NCI-H69 (cell line): ENCODE measurements at places on chromosomes 2 and 18.
A peak's percentile ranks its signal among the peaks of the same experiment; 100 is the strongest.

GRCh38 chr2:160674146-160674750 is 180.6 kb upstream of the RBMS1 start:
- no peak for DNase-seq

DNA sequence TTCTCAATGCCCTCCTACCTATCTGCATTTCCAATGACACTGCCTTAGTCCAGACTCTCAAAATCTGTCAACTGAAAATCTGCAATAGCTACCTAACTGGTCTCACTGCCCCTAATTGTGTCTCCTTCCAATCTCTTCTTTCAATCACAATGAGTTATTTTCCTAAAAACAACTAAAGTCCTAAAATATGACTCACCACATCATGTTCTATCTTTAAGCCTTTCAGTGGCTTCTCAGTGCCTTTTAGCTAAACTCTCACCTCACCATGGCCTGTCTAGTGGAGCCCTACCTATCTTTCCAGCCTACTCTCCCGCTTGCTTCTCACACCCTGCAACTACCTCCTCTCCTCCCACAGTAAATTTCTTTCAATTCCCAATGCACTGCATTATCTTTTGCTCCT is 220.9 kb upstream of the PKDCC start:
- no peak for DNase-seq

- no peak for DNase-seq
These were observed 17.5 kb downstream of the PECR start for GRCh38 chr2:216064014-216064630.

GRCh38 chr2:163709270-163709669 is 26.5 kb downstream of the FIGN start:
- DNase-seq: peak; percentile 86

DNA sequence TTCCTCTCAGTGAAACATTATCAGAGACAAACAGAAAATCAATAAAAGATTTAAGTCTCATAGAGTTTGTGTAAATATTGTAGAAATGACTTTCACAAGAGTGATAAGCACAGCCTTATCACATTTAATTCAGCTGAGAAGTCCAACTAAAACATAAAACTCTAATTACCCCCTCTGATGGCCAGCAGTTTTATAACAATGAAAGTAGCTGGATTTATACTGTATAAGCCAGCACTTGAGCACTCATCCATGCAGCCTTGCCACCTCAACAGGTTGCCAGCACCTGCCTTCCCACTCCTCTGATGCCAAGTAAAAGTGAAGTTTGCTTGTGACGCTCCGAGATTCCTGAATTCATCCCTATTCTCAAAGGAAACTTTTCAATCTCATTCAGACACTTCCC is 103.0 kb upstream of the STK39 start:
- DNase-seq: peak; percentile 37

DNA sequence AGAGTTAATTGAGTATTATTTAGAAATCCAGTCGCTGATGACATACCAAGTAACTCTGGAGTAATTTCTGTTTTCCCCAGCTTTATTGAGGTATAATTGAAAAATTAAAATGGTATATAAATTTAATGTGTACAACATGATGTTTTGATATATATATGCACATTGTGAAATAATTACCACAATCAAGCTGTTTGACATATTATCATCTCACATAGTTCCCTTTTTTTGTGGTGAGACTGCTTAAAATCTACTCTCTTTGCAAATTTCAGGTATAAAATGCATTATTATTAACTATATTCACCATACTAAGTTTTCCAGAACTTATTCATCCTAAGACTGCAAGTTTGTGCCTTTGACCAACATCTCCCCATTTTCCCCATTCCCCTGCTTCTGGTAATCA is 25.0 kb upstream of the SPAG16 start:
- DNase-seq: no peak

- no peak for DNase-seq
These were observed 186.4 kb downstream of the RNF152 start for GRCh38 chr18:61706276-61706915.

- no peak for DNase-seq
These were observed 167.3 kb downstream of the HAUS1 start for GRCh38 chr18:46271488-46271887.

GRCh38 chr2:161412346-161412745 is 3.8 kb upstream of the TBR1 start:
- DNase-seq: no peak

DNA sequence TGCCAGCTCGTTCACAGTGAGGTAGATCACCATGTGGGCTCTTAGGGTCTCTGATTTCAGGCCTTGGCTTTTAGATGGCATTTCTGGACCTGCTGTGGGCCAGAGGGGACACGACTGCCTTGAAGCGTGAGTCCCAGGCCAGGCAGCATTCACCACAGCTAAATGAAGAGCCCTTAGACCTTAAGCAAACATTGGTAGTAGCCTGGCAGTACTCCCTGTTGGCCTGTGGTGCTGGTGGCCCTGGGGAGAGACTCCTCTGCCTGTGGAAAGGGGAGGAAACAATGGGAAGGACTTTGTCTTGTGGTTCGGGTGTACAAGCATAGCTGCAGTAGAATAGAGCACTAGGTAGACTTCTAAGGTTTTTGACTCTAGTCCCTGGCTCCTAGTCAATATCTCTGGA is 456.0 kb upstream of the DCC start:
- DNase-seq: no peak

- DNase-seq: no peak
These were observed 8.9 kb upstream of the SPDYA start for GRCh38 chr2:28801726-28802125.

GRCh38 chr2:157107460-157107859 is 150.0 kb upstream of the GALNT5 start:
- no peak for DNase-seq

DNA sequence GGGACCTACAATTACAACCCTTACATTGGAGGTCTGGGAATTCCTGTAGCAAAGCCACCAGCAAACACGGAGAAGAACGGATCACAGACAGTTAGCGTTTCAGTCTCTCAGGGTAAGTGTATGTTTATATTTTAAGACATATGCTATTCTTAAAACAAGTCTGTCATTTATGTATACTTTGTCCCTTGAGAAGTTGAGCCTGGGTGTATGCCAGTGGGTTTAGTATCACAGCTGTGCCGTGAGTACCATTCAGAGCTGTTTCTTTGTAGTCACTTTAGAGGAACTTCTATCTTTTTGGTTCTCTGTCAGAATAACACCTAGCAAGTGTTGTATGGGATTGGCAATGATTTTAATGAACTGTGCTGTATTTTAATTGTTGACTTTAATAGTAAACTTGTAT is 125.6 kb downstream of the BIRC6 start:
- DNase-seq: no peak

- peak; percentile 12 for DNase-seq
These were observed 713 bp downstream of the WBP1 start for GRCh38 chr2:74458938-74459363.

DNA sequence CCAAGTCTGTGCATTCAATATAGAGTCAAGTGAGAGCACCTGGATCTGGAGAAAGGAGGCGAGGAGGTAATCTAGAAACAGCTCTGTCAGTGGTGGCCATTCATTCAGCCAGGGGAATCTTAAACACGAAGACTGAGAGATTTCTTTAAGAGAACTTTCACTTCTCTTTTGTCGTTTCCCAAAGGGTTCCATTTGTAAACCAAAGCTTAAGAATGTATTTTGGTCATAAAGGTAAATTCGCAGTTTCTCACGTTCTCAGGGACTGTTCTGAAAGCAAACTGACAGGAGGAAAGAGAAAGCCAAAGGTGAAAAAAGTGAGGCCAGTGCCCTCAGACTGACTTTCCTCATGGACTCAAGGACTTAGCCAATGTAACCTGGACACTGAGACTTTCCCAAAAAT is 513.5 kb downstream of the CMPK2 start:
- DNase-seq: no peak

GRCh38 chr2:212180408-212181083 is 358.1 kb downstream of the ERBB4 start:
- DNase-seq: peak; percentile 73

DNA sequence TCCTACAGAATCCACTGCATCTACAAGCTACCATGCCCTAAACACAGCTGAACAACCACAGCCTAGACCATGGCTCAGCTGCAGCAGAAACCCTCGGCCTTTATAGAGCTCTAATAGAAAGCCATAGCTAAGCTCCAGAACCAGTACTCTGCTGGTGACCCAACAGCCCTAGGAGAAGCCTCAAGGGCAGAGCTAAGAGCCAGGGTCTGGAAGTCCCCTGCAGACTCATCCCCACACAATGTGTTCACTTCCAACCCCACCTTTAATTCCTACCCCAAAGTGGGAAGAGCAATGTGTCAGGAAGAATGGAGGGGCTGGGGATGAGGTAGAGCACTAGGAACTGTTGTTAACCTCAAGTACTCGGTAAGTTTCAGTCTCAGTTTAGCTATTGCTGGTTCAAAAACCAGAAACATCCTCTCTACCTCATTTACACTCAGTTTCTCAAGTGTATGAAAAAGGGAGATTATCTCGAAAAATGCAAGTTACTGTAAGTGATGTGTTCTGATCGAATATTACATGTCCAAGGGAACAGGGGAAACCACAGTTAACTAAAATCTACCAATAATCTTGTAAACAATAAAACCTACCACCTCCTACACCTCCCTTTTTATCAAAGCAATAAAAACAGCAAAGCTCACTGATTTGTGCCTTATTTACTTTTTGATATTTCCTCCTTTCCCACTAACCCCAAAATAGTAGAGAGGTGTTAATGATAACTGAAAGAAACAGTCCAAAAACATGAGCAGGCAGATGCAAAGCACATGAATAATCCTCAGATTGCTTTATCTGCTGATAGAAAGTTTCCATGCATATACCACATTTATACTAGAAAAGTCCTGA is 36.2 kb downstream of the THADA start:
- no peak for DNase-seq

DNA sequence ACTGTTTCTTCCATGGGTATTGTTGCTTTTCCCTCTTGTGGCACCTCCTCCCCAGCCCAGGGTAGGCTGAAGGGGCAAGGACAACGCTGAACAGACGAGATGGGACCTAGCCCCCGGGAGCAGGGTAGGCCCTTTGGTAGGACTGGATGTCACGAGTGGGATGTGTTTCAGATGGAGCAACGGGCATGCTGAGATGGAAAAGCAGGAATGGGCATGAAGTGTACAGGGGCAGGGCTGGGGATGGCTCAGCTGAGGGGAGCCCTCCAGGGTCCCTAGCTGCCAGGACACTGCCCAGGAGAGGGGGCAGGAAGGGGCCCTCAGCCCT is 33.4 kb downstream of the ARHGEF4 start:
- DNase-seq: no peak

DNA sequence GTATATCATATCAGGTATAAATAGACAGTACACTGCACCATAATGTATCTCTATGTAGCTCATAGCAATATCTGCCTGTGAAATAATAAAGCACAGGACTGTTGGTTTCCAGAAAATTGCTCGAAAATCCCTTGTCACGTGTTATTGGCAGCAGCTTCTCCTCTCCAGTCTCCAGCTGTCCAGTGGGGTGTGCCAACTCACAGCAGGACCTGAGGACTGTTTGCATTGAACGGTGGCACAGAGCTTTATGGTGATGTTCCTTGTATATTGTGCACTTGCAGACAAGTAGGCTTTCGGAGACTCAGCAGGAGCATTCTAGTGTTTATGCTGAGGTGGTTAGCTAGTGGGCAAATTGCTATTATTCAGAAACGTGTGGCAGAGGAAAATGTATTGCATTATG is 182.2 kb upstream of the ATP5MC3 start:
- DNase-seq: peak; percentile 96

- no peak for DNase-seq
These were observed 268.3 kb downstream of the PTH2R start for GRCh38 chr2:208674919-208675318.

DNA sequence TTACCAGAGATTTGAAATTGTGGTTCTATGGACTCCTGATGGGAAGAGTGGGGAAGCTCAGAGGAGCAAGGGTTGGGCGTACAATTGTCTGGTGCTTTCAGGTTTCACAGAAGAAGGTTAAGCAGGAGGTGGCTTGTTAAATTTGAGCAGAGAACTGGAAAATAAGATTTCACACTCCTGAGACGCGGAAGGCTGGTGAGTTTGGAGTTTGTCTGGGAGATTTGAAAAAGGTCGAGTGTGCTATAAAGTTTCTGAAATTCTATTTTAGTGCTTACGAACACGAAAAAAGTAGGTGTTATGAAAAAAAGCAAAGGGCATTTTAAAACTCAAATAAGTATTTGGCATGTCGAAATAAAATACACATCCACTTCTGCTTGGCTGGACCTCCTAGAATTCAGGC is 170.1 kb downstream of the MEIS1 start:
- no peak for DNase-seq

DNA sequence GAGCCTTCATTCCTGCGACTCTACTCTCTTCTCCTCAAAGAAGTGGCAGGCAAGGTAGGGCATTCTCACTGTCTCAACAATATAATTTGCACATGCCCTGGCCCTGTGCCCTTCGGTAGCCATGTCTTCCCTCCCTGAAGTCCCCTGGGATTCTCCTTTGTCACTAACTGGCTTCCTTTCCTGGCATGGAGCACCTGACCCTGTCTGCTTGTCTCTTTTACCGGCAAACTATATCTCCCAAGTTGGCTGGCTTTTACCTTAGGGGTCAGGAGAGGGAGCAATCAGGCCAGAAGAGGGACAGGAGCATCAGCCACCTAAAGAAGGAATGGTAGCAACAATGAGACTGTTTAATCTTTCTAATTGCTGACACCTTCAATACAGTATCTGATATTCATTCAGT is 51.9 kb upstream of the RMDN2 start:
- peak; percentile 72 for DNase-seq

DNA sequence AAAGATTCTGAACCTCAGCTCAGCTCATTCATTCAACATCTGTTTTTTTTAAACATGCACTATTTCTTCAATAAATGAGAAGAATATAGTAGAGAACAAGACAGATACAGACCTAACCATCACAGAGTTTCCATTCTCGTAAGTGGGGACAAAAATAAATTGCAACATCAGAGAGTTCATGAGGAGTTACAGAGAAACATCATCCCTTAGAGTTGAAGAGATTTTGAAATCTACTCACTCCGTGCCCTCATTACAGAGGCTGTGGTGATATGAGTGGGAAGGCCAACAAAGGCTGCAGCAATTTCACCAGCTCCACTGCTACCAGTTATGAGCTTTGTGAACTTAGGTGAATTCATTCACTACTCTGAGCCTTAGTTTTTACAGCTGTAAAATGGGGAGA is 399.3 kb downstream of the BCL11A start:
- no peak for DNase-seq

DNA sequence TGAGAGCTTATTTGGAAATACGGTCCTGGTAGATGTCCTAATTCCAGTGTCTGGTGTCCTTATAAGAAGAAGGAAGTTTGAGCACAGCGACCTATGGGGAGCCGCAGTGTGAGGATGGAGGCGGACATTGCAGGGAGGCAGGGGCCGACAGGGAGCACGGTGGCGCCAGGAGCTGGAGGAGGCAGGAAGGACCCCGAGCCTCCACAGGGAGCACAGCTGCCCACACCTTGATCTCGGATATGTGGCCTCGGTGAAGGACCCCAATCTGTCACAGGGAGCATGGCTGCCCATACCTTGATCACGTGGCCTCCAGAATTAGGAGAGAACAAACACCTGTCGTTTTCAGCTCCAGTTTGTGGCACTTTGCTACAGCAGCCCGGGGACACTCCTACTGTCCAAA is 461.6 kb upstream of the SALL3 start:
- DNase-seq: no peak

GRCh38 chr2:235080101-235080500 is 128.3 kb downstream of the SH3BP4 start:
- no peak for DNase-seq
